ENCODE measurements at places on chromosomes 3 and 15.

DNA sequence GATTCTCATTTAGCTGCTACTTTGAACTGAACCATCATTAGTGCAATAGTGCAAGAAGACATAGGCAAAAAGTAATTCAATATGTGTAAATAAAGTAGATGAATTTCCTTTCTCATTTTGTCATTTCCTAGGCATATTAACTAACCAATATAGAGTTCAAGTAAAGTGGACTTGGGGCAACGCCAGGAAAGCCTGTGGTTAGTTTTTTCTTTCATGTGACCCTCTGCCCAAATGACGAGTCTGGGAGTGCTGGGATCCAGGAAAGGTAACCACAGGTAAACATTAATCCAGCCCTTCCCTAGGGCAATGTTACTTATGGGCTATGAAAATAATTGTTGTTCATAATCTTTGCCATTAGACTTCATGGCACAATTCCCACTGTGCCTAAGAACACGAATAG is 181.0 kb downstream of the VPS13C start:
- no peak for DNase-seq

GRCh38 chr3:30766522-30766921 is 127.9 kb downstream of the GADL1 start:
- no peak for DNase-seq

GRCh38 chr15:55758580-55758986 is 15.6 kb upstream of the PRTG start:
- no peak for DNase-seq

- DNase-seq: no peak
These were observed 59.4 kb downstream of the HACD2 start for GRCh38 chr3:123525433-123525832.

DNA sequence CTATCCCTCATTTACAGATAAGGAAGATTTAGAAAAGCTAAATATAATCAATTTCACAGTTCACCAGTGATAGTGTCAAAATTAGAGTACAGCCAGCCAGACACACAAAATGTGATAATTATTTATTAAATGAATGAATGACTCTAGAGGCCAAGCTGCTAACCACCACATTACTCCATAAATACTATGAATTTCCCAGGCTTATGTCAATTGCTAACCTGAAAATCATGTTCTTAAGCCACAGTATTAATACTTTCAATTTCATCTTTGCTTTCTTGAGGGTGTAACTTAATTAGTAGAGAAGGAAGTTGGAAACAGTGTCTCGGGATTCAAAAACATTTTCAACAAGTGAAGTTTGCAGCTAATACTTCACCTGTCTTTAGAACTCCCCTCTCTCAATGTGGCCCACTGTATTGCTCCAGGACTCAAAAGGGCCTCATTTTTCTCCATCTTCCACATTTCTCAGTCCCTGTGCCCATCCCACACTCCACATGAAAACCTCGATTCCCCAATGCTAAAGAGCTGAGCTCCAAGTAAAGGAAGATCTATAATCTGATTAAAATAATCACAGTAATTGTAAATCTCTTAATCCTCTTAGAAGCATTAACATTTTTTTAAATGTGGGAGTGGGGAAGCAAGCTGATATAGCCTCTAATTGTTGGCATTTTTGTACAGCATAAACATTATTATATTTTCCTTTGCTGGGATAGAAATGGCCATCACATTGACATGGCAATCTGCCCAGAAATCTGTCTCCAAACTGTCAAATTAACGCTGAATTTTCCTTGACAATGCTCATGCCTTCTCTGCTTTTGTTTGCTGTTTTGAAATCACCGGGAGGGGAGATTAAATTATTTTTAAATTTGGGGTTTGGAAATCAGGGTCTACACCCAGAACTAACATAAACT is 765.1 kb downstream of the ROBO1 start:
- DNase-seq: no peak

DNA sequence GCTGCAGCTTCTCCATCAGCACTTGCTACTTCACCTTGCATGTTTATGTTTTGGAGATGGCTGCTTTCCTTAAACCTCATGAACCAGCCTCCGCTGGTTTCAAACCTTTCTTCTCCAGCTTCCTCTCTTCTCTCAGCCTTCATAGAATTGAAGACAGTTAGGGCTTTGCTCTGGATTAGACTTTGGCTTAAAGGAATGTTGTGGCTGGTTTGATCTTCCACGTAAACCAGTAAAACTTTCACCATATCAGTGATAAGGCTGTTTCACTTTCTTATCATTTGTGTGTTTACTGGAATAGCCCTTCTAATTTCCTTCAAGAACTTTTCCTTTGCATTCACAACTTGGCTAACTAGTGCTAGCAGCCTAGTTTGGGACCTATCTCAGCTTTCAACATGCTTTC is 11.7 kb upstream of the GNAT1 start:
- DNase-seq: no peak

- no peak for DNase-seq
These were observed 19.7 kb upstream of the DENND4A start for GRCh38 chr15:65811835-65812234.

DNA sequence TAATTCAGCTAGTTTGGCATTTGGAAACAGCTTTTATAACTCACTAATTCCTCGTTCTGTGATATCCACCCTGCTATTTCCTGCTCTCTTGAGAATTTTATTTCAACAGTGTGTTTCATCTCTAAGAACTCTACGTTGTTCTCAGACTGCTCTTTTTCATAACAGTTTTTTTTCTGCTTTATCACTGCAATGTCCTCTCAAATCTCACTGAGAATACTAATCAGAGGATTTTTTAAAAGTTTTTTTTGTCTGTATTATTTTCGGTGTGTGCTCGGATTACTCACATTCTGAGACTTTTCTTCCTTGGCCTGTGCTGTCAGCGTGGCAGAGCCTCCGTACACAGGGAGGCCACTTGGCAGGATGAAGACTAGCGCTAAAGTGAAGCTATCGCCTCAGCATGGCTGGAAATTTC is 59.4 kb upstream of the NEO1 start:
- no peak for DNase-seq

GRCh38 chr3:159711560-159712333 is 276.9 kb upstream of the IL12A start:
- no peak for DNase-seq

DNA sequence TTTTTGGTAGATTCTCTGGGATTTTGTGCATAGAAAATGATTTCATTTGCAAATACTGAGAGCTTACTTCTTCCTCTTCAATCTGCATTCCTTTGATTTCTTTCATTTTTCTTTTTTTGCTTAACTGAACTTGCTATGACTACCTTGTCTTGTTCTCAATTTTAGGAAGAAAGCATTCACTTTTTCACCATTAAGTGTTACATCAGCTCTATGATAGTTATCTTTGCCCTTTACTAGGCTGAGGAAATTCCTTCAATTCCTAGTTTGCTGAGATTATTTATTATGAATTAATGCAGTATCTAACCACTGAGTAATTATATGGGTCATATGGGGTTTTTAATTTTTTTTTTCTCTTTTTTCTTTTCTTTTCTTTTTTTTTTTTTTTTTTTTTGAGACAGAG is 172.8 kb downstream of the PEAK1 start:
- no peak for DNase-seq

DNA sequence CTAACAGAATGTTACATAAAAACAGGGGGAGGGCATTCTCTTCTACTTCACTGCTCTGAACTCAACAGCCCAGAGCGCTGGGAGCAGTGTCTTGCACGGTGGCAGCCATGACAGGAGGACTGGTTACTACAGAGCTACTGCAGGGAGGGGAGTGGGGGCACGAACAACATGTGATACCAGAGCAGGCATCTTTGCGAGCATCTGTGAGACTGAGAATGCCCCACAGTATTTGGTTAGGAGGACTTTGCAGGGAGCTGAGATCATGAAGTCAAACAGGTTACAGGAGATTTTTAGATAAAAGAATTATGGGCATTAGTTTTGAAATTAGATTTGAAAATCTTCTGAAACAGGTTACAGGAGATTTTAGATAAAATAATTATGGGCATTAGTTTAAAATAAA is 58.8 kb upstream of the GOLGA8B start:
- no peak for DNase-seq

DNA sequence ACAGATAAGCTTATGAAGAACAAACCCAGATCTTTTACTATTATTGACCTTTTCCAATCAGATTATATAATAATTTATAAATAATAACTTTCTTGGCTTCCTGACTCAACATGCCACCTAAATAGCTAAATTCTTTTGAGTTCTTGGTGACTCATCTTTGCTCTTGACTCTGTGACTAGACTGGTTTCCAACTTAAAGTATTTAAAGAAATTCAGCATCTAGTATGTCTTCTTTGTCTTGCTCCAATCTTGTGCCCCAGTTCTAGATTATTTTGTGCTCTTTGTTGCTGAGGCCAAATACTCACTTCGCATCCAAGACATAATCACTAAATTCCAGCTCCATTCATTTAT is 483.2 kb upstream of the TBL1XR1 start:
- DNase-seq: no peak

- DNase-seq: no peak
These were observed 222.0 kb upstream of the UBE2E2 start for GRCh38 chr3:22981166-22981565.

DNA sequence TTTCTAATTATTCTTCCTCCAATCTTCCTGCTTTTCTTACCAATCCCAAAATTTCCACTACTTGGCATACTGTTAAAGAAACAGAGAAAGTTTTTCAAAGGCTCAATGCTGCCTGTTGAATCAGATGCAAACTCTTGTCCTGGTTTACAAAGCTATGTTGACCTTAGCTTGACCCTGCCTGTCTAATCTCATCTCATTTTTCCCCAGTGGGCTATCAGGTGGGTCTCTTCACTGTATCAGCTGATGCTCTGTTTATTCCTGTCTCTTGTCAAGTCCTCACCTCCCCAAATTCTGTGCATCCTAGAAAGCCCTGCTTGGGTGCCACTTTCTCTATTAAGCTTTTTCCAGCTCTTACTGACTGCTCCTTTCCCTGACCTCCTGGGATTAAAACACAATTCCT is 18.2 kb downstream of the NFKBIZ start:
- no peak for DNase-seq

GRCh38 chr15:34179234-34179633 is 30.7 kb downstream of the KATNBL1 start:
- no peak for DNase-seq

- DNase-seq: no peak
These were observed 691.1 kb upstream of the NAALADL2 start for GRCh38 chr3:174168026-174168425.

DNA sequence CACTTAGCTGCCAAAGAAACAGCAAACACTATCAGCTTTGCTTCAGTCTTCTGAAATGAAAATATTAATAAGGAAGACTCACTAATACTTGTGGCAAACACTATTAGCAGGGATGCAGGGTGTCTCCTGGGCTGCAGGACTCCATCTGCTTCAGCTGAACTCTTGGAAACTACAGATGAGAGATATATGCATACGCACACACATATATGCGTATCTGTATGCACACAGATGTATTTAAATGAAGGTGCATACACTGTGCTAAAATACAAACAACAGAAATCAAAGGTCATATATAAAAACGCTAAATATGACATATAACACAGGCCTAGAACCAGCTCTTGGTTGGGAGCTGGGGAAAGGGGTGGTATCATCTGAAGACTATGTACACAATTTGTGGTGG is 10.6 kb downstream of the PPM1M start:
- no peak for DNase-seq

DNA sequence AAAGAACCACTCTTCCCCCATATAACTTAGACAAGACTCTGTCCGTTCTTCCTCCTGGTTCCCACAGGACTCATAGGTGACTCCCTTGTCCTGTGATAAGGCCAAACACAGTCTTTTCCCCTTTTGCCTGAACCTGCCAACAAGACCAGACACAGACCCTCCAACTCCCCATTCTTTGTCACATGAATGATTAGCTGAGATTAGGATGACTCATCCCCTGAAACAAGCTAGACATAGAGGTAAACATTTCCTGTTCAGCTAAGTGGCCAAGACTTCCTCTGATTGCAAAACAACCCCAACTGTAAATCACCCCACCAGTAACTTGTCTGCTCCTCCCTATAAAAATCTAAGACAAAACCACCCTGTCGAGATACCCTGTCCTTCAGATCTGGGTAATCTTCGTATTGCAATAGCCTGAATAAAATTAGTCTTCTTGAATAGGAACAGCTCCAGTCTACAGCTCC is 11.4 kb upstream of the HTR3E start:
- no peak for DNase-seq

DNA sequence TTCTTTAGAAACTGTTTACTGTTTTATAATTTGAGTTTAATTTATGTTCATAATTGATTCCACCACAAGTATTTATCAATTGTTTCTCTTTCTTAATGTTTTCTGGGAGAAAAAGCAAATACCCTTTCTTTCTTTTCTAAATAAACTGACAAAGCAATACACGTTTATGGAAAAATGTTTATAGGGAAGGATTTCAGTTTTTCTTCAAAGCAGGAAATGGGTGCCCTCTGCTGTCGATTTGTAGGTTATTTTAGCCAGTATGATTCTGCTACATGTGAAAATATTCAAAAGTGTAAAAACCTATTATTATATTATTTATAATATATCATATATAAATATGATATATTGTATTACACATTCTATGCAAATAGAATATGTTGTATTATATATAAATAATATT is 921.0 kb upstream of the ROBO1 start:
- DNase-seq: no peak

DNA sequence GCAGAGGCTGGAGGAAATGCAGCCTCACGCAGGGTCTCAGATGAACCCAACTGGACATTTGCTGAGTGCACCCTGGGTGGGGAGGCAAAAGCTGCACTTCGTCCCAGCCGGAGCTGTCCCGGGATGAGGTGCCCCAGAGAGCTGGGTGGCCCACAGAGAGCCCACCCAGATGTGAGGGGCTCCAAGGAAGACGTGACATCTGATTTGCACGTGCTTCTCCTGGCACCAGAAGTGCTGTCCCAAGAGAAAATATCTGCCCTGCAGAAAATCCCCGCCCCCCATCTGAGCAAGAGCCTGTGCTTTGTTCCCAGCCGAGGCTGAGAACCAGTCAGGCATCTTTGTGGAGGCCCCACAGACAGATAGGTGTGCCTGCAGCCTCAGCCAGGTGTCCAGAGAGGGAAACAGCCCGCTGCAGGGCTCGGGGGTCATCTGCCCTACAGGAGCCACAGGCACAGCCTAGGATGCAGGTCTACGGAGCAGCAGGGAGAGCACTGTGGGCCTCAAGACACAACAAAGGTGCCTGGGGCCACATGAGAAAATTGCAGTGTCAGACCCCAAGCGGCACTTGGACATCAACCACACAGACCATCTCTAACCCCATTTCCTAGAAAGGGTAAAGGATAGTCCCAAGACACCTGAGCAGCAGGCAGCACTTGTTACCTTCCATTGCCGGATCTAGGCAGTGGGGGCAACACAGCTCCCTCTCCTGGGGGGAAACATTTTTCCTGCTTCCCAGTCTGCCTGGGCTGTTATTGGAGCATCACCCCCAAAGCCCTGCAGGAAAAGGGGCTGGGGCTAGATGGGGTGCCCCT is 5.8 kb downstream of the TMIE start:
- DNase-seq: no peak

GRCh38 chr3:14861031-14861430 is 42.3 kb downstream of the FGD5 start:
- no peak for DNase-seq

DNA sequence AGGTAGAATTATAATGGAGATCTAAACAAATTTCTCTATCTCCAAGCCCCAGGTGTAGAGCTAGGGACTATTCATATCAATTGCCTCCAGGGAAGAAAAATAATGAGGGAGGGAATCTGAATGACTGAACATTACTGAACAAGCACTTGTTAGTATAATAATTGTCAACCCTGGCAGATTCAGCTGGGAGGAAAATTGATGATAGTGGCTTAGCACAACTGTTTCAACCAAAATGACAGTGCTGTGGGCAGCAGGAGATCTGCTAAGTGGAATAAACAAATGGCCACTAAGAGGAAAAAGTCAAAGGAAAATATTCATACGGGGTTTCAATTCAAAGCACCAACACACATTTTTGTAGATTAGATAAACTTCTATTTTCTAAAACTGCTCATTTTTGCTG is 294.9 kb upstream of the ZNF385D start:
- DNase-seq: no peak
